ENCODE measurements at places on chromosomes 1 and 21.

GRCh38 chr1:8137481-8138244 is 111.6 kb upstream of the ERRFI1 start:
- no peak for DNase-seq

GRCh38 chr1:163774978-163775620 is 453.3 kb downstream of the NUF2 start:
- no peak for DNase-seq

DNA sequence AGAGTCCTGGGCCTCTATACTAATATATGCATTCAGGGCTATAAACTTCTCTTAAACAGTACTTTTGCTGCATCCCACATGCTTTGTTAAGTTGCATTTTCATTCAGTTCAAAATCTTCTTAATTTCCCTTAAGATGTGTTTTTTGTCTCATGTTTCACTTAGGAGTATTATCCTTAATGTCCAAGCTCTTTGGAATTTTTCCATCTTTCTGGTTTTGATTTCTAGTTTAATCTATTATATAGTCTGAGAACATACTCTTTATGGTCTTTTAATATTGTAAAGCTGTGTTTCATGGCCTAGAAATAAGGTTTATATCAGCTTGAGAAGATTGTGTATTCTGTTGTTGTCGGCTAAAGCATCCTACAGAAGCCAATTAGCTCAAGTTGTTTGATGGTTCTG is 1041.8 kb downstream of the PLA2G4A start:
- DNase-seq, result no peak

GRCh38 chr1:100100202-100100601 is 32.5 kb downstream of the SASS6 start:
- no peak for DNase-seq

- DNase-seq, result no peak
Observed at GRCh38 chr1:25146451-25146855, 85.8 kb downstream of the SYF2 start.

GRCh38 chr1:189960769-189961168 is 516.9 kb downstream of the BRINP3 start:
- no peak for DNase-seq

- no peak for DNase-seq
Observed at GRCh38 chr1:165284454-165284853, 72.1 kb downstream of the LMX1A start.

DNA sequence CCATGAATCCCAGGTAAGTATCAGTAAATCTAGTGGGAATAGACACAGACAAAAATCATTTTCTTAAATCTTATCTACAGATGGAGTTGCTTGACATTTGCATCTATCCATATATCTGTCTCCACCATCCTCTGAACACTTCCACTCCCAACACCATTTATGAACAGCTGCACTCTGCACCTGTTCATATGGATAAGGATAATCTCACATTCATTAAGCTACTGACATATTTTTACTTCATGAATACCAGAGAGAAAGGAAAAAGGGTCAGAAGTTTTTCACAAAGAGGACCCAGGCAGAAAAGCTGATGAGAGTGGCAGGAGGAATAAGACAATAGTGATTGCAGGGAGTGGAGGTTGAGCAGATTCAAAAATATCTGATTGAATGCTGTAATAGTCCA is 222.6 kb downstream of the DNAH14 start:
- DNase-seq, result no peak

DNA sequence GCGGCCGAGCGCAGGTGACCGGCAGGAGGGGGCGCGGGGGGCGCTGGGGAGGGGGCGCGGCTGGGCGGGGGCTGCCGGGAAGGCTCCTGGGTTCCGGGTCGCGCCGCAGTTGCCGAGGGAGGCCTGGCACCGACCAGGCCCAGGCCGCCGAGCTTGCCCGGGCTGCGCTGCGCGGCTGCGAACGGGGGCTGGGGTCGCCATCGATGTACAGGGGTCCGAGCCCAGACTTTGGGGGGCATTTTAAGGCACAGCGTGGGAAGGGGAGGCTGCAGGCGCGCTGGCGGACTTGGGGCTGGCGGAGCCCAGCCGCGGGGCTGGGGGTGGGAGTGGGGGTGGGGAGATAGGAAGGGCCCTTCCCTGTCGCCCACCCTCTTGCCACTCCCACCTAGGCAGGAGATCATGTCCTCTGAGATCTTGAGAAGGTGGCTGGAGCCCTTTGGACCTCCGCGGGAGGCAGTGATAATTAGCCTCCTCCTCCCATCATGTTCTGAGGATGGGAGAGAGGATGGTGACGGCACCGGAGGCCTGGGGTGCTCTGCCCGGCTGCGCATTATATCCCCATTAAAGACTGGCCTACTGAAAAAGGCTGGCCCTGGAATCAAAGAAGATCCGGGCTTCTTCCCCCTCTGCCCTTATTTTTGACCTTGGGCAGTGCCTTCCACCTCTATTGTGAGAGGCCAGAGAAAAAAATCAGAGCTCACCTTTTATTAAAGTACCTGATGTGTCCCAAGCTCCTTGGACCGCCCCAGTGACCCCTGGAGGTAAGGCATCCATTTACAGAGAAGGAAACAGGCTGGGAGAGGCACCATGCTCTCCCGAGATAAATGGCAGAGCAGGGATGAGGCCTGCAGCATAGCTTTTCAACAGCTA is 497 bp downstream of the FBXO44 start:
- no peak for DNase-seq

DNA sequence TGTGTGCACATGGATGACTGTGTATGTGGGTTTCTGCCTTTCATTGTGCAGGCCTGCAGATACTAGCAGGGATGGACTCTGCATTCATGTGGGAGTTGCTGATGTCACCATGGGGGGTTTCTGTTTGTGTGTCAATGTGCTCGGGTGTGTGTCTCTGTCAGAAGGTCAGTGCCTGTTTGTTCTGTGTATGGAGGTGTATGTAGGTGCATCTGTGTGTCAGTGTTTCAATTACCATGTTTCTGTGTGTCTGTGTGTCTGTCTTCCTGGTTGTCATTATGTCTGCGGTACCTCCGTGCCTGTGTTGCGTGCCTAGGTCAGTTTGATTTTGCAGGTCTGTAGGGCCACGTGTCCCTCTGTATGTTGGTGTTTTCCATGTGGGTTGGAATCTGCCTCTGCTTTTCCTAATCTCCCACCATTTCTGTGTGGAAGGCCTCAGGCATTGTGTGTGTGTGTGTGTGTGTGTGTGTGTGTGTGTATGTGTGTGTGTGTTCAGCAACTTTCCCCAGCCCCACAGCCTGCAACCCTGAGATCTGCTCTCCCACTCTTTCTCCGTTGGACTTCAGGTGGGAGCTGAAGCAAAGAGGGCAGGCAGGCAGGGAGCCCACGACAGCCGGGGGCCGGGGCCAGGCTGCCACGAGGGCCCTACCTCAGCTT is 36.7 kb upstream of the WASF2 start:
- peak; percentile 19 for DNase-seq

- DNase-seq, result no peak
Observed at GRCh38 chr1:5416518-5416917, 575.7 kb downstream of the NPHP4 start.

DNA sequence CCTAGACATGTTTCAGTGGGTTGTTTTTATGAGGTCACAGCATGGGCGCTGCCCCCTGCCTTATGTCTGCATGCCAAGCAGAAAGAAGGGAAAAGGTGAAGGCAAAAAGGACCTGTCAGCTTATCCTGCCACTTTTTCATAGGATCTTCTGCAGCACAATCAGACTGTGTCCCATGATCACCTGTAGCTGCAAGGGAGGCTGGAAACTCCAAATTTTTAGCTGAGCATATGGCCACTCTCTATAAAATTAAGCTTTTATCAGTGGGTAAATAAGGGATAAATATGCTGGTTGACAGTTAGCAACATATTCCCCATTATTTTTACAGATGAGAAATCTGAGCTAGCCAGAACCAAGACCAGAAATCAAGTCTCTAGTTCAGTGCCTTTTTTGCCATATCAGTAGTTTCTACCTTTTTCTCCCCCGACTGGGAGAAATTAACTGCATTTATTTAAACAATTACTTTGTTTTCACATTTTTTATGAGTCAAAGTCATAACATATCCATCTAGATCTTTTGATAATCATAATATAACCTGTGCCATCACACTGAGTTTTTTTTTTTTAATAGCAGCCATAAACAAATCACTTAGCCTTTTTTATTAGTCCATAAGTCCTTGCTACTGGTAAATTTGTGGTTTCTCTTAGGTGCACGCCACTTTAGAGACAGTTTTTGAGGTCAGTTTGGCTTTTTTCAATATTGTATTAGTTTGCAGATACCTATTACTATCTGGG is 307.0 kb downstream of the NFIA start:
- DNase-seq, result no peak

GRCh38 chr1:157274698-157275534 is 136.7 kb upstream of the ETV3 start:
- no peak for DNase-seq

GRCh38 chr1:156489166-156489934 is 11.2 kb downstream of the MEF2D start:
- DNase-seq, result peak; percentile 71
